Stimulated activated CD4-positive, alpha-beta T cell treated with anti-CD3 and anti-CD28 coated beads, Interleukin-1b, Interleukin-23, amount 100 ng/mL, for 1 hour (primary cell): ENCODE measurements at places on chromosomes 2 and 18.

DNA sequence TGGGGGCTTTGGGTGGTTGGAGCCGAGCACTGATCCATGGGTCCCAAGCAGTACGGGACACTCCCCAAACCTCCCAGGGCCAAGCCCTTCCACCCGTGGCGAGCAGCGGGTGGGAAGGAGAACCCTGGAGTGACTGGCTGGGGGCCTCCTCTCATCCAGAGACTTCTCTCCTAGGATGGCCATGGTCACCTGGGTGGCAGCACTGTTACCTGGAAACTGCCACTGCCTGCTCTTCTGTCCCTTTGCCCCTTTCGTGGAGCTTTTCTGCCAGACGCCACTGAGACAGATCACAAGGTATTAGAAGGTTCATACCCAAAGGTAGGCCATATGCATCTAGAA, 26.9 kb downstream of the CENPO start:
- DNase-seq = no peak

DNA sequence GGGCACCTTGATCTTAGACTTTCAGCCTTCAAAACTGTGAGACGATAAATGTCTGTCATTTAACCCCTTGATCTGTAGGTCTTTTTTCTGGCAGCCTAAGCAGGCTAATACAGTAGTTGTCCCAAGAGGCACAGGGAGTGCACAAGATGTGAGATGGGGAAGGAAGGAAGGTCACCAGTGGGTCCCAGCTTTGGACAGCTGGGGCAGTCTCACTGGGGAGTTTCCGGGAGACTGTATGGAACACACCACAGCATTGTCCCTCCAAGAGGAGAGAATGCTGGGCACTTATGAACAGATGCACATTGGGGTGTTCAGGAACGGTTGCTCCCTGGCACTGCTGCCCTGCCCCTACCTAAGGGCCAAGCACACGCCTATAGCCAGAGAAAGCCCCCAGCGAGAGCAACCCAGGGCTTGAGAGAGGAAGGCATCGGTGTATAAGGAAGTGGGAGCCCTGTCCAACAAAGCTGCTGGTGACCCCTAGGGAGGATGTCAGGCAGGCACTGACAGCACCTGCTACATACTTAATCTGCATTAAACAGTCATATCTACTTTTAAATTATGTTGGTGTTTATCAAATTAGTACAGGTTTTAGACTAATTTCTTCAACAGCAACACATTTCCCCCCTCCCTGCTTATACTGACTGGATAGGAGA, 11.6 kb upstream of the NCK2 start:
- no peak for DNase-seq

- DNase-seq = no peak
Observed at GRCh38 chr2:106344302-106344701, 123.9 kb downstream of the RGPD3 start.

DNA sequence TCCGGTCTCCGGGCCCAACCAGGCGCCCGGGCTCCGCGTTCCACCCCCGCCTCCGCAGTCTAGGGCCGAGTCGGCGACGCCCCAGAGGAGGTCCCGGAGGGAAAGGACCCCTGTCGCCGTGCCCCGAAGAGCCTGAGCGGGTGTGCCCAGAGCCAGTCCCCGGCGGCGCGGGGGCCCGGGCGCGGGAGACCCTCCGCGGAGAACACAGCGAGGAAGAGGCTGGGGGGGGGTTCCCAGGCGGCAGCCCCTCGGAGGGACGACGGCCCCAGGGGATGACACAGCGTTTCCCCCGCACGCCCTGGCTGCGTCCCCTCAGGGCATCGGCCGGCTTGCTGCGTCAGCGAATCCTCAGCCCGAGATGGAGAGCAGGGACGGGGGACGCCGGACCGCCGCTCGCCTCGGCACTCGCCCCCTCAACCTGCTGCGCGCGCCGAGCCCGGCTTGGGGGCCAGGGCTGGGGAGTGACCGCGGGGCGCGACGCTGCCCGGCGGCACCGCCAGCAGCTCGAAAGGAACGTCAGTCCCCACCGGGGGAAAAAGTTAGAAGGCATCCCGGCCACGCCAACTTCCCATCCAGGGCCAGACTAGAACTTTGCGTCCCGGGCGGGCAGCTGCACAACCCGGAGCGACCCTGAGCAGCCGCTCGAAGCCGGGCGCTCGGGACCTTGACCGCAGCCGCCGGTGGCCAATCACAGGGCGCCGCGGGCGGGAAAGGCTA, 711 bp downstream of the SFXN5 start:
- no peak for DNase-seq

DNA sequence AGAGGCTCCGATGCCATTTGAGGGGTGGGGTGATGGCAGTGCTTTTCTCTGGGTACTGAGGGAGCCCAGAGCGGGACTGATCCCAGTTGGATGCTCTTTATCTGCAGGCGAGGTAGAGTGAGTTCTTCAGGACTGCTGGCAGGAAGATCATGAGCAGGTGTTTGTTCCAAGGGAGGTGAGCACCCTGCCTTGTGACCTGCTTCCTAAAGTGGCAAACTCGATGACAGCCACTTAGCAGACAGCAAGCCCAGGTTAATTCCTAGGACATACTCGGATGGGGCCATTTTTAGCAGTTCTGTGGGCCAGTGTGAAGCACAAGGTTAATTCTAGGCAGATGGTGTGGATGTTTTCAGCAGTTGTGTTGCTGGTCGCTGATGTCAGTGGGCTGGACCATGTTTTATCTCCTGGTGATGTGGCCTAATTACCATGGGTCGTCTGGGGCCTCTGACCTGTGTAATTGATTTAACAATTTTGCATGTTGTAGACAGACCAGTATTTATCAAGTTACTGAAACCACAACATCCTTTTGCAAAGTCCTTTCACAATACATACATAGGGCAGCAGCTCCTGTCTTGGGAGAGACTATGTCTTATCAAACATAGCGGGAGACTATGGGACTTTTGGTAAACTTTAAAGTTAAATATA, 4.9 kb downstream of the FKBP1B start:
- DNase-seq = no peak

DNA sequence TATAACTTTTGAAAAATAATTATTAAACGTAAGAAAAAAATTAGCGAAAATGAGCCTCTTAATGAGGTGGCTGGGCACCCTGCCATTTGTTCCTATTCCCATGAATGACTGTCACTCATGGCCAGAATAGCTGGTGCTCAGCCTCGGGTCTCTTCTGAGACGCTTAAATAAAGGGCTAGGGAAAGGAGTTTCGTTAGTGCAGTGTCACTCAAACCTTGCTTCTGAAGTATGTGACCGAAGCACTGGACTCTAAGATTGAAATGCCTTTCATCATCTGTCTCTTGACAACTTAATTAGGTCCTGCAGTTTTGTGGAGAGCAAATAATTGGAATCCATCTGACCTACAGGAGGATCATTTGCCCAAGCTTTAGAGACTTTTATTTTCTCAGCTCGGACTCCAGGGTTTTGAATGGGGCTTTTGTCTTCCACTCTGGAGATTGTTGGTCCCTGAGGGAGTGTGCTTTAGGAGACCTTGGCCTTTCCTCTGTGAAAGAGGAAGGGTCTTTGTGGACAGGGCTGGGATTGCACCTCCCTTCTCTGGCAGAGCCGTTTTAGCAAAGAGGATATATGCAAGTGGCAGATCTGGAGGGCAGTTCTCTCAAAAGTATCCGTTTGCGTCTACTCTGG, 42.3 kb upstream of the FHOD3 start:
- no peak for DNase-seq

DNA sequence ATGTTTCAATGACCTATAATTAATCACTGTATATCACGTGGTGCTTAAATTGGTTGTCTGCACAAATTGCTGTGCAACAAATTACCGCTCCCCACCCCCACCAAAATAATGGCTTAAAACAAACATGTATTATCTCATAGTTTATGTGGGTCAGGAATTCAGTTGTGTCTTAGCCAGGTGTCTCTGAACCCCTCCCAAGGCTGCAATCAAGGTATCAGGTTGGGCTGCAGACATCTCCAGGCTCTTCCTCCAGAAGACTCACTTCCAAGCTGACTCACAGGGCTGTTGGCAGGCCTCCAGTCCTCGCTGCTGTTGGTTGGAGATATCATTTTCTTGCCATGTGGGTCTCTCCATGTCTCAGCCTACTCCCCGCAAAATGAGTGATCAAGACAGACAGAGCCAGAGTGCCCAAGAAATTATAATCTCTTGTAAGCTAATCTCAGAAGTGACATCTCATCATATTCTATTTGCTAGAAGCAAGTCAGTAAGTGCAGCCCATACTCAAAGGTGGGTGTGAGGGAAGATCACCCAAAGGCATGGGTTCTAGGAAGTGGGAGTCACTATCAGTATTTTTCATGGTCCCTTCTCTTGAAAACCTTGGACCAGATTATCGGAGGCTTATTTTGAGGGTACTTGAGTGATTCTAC, 38.4 kb downstream of the SPC25 start:
- DNase-seq = no peak

DNA sequence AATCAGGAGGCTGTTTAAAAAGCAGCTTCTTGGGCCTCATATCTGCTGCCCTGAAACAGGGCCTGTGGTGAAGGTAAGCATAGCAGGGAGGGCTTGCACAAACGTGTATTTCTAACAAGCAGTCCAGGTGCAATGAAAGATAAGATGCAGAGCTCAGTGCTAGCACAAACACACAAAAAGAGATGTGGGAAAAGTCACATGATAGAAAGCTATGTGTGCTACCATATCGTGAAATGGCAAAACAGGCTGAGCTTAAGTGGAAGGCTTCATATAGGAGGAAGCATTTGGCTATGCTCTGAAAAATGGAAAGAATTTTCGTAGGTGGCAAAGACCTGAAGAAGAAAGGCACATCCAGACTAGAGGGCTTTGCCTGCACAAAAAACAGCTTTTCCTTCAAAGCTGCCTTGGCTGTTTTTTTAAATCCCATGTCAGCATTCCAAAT, 10.2 kb downstream of the RSAD2 start:
- no peak for DNase-seq

DNA sequence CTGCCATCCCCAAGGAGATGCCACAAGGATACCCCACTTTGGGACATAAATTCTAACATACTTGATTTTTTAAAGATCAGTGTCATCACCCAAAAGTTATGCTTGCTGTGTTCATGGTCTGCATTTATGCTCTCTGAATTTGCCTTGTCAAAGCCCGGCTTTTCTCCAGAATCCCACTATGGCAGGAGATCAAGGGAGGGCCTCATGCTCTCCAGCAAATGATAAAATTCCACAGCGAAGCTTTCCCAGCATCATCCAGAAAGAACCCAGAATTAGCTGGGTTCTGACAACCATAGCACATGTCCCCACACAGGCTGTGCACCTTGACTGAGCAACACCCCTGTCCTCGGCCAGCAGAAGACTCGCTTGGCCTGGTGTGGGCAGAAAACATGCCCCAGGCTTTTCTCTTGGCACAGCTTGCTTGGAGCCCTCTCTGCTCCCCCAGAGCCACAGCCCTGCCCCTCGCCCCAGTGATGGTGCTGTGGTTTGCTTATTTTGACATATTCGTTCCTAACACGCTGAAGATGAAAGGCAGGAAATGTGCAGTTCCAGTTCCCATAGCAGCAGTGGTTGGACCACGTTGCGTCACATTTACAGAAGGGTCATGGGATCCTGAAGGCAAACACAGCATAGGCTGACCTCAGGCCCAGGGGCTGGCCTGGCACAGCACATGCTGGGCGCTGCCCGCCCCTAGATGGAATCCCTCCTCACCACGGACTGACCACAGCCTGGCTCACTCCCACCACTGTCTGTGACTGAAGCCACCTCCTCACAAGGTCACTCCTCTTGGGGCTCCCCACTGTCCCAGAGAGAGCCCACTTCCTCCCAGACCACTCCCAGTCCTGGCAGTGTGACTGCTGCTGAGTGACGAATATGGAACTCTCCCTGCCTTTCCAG, 14.1 kb upstream of the CHRNA1 start:
- no peak for DNase-seq
